NCI-H2107 (cell line): ENCODE measurements at places on chromosomes 4 and X.

DNA sequence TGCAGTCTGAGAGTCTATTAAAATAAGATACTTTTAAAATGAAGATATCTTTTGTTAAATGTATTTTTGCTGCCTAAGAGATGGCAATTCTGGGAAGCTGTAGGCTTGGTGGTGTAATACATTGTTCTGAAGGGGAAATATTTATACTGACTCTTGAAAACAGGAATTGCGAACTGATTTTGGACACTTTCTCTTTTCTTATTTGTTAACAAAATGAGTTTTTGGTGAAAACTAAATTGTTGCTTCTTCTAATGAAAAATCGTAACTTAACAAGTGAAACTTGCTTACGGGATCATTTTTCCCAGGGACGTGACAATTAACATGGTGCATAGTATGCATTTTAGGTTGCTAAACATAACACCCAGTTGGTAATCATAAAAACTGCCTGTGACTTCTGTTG, 71.0 kb downstream of the RAPGEF2 start:
- no peak for DNase-seq

GRCh38 chr4:39169426-39169825, 12.9 kb upstream of the WDR19 start:
- DNase-seq: no peak

GRCh38 chr4:76658231-76659102, 223.4 kb downstream of the SHROOM3 start:
- no peak for DNase-seq

DNA sequence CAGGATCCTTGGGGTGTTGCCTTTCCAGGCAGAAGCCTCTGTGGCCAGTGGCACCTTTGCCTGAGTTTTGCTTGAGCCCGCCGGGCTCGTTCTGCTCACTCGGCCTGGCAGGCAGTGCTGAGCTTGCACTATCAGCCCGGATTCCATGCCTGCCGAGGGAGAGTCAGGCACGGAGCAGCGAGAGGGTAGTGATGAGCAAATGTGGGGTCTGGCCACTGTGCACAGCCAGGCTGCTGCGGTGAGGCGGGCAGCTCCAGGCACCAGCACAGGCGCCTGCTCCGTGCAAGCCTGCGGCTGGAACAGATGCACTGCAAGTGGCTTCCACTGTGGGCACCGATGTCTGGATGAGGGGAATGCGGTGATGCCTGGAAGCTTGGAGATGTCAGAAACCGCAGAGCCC, 619.2 kb downstream of the RAPGEF2 start:
- no peak for DNase-seq

DNA sequence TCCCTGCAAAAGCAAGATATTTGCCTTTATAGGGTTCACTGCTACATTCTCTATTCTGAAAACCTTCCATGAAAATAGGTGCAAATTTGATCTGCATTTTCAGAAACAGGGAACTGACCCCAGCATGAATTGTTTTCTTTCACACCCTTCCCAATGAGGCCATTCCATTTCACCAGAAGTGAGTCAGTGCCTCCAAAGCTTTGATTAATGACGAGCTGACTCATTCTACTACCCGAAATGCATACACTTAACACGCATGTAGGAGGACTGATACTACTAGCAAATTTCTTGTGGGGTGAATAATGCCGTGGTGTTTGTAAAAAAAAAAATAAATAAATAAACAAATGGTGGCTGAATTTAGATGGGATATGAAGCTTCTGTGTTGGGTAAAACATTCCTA, 146.9 kb upstream of the FGF13 start:
- no peak for DNase-seq

GRCh38 chrX:46258356-46258755, 286.9 kb downstream of the ZNF674 start:
- DNase-seq: no peak

DNA sequence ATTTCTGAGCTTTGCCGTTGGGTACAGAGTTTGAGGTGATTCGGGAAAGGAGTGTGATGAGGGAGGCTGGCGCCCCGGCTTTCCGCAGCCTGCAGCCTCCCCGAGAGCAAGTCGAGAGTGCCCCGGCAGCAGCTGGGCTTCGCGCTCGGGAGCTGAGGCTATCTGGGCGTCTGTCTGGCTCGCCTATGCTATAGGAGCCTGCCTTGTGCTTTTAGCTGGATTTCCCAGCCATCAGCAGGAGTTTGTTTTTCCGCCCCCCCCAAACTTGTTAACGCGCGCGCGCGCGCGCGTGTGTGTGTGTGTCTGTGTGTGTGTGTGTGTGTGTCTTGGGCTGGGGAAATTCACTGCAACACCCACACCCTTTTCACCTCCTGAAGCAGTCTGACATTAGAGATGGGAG, 765 bp upstream of the DGKK start:
- DNase-seq: no peak

GRCh38 chr4:183377491-183377890, 55.3 kb upstream of the CLDN24 start:
- no peak for DNase-seq

DNA sequence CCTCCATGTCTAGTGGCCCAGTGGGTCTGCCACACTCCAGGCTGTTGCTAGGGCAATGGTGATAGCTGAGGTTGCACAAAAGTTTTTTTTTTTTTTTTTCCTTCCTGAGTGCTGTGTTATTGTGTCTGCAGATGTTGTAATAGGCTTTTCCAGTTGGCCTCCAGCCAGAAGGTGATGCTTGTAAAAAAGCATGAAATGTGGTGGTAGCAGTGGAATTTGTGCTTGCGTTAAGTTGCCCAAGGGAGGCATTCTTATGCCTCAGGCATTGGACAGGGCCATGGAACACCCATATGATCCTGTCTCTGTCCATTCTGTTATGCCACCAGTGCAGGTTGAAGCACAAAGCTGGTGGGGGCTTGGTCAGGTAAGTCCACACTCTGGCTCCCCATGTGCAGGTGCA, 660.5 kb upstream of the SPANXN1 start:
- DNase-seq: no peak

DNA sequence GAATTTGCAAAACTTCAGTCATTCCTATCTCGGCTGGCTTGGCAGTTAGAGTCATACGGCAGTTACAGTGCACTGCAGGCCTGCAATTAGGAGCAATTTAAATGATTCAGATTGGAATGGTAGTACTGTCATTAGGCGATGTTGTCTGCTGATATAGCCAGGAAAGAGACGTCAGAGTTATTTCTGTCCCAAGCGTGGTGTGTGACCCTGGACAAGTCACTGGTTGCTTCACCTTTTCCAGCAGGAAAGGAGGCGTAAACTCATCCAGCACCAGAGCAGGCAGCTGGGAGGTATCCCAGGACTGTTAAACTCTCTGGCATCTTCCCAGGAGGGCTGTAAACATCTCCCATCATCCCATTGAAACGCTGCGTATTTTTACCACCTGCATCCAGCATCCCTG, 836 bp upstream of the LNX1 start:
- no peak for DNase-seq

GRCh38 chr4:177802661-177803060, 360.4 kb upstream of the AGA start:
- no peak for DNase-seq
